ENCODE measurements at places on chromosomes 5 and 9.

- no peak for DNase-seq
Measured at GRCh38 chr9:90868555-90868954, 66.9 kb downstream of the SYK start.

DNA sequence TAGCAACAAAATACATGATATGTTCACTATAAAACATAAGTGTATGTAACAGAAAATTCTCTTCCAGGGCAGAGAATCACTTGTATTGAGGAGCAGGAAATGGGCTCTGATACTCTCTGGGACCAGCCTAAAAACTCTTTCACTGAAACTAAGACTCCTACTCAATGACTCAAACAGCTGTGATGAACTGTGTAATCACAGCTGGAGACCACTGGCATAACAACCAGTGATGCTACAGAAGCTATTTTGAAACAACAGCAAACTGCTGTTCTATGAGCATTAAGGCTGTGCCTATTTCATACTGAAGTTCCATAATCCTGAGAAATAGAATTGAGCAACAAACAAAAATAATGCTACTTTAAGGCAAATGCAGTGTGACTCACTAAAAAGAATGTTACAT is 594.0 kb downstream of the HINT1 start:
- no peak for DNase-seq

DNA sequence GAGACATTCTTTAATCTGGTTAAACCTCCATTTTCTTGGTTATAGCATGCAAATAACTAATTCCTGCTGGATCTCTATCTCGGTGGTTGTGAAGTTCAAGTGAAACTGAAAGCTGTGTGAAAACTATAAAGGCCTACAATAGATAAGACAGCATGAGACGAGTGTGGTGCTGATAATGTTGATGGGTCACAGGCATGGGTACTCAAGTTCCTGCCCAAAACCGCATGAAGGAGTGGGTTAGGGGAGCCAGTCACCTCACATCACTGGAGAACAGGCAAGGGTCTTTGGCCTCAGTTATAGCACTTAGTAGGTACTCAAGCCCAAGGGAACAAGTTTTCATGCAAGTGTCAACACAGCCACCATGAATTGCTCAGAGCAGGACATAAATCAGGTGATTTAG is 16.7 kb downstream of the HMHB1 start:
- DNase-seq: no peak

DNA sequence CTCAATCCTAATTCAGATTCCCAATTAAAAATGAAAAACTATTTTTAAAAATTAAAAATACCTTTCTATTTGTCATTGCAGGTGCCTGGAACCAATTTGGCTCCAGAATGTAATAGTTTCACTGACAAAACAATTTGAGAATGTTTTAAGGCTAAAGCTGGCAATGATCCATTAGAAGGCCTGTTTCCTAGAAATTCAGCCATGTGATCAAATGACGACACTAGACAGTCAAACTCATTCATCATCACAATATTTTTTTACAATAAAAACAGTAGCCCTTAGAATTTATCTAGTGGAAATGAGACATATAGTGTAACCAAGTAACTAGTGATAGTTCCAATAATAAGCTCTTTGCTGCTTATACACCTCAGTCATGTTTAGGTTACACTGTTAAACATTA is 75.4 kb upstream of the MAP3K1 start:
- DNase-seq: no peak

DNA sequence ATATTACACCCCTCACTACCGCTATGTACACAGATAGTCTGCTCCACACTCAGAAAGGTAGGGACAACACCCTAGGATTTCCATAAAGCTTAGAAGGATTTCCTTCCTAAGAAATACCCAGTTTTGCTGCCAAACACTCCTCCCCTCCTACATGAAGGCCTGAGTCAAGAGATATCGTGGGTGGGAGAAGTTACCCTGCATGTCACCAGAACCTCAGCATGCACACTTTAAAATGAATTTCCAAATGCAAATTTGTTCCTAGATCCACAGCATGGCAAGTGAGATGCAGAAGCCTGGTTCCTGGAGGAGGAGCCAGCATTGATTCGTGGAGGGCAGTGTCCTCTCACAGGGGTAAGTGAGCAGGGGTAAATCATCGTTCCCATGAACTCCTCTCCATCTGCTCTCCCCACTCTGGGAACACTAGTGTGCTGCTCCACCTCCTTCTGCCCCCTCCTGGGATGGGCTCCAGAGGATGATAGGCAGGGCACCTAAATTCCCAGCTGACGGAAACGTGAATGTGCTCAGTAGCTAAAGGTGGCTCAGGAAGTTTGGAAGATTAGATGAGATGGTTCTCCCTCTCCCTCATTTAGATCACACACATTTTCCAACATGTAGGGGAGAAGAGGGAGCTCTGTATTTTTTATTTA is 76.7 kb downstream of the PDE4D start:
- no peak for DNase-seq

DNA sequence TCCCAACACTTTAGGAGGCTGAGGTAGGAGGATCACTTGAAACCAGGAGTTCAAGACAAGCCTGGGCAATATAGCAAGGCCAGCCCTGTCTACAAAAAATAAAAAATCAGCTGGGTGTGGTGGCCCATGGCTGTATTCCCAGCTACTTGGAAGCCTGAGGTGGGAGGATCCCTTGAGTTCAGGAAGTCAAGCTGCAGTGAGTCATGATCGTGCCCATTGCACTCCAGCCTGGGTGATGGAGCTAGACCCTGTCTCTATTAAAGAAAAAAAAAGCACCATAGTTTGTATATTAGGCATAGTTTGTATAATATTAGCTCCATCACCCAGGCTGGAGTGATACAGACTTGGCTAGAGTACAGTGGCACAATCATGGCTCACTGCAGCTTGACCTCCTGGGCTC is 9.6 kb upstream of the NME5 start:
- DNase-seq: no peak

DNA sequence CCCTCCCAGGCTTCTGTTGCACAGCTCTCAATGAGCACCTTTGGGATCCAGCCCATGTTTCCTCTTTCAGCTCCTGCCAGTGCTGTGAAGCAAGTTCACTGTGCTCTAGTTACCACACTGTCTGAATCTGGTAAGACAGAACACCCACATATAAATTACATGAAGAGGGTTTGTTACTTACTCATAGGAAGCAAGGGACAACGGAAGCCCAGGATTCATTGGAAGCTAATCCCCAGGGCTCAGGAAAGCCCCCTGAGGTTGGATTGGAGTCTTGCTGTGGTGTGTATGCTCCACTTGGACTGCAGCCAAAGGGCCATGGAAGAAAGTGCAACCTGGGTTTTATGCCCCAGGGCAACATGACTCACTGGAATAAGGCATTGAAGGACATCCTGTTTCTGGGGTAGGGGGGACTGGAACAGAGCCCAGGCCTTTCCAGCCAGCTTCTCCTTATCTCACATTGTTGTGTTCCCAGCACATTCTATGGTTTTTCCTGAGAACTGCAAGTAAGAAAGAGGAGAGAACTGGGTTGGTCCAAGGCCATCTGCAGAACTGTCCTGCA is 15.6 kb upstream of the CLK4 start:
- DNase-seq: no peak

DNA sequence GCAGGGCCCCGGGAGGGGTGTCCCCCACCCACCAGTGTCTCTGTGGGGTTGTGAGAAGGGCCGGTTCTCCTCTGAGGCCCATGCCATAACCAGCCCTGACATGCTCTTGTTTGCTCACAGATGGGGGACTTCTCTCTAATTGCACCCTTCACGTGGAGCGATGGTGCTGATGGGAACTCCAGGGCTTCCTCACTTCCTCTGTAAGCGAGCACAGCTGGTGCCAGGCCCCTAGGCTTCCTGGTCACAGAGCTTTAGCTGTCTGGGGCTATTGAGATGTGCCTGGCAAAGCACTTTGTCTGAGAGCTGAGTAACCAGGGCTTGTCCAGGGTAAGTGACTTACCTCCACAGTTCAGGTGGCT is 36.4 kb downstream of the PHF2 start:
- DNase-seq: no peak

DNA sequence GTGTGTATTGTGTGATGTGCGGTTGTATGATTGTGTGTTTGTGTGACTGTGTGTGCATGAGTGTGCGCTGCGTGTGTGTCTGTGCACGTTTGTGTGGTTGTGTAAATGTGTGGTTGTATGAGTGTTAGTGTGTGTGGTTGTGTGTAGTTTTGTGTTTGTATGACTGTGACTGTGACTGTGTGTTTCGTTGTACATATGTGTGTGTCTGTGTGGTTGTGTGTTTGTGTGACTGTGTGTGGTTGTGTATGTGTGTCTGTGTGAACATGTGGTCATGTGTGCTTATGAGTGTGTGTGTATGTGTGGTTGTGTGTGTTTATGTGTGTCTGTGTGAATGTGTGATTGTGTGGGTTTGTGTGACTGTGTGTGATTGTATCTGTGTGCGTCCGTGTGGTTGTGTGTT is 197.8 kb downstream of the TTLL11 start:
- DNase-seq: no peak

GRCh38 chr5:143279698-143280097 is 123.8 kb downstream of the NR3C1 start:
- no peak for DNase-seq

DNA sequence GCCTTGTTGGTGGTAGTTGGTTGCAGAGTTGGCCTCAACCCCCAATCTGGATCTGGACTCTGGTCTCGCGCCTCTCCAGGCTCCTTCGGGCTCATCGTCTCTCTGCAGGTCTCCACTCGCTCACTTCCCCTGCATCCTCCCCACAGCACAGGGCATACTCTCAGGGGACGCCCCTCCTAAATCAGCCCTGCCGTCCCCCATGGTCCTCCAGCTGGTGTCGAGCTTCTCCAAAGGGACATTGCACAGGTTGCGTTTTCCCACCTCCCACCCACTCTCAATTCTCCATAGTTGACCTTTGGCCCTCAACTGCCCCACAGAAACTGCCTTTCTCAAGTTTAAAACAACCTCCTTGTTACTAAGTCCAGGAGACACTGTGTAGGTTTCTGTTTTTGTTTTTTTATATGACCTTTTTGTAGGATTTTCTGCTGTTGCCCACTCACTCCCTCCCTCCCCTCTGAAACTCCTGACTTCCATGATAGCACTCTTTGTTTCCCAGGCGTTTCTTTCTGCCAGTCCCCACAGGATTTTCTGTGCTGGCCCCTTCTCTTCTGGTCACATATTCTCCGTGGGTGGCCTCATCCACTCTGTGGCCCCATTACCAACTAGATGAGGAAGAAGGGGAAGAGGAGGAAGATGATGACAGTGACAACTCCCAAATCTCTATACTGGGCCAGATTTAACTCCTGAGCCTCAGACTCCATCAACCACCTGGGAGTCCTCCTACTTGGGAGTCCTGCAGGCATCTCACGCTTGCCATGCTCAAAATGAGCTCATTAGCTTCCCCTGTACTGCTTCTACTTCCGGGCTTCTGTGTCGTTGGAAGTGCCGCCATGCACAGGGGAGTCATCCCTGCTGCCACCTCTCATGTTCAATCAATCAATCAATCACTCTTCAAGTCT is 50.3 kb downstream of the ALG2 start:
- DNase-seq: no peak

GRCh38 chr9:120252248-120252647 is 327.7 kb downstream of the CDK5RAP2 start:
- no peak for DNase-seq

- no peak for DNase-seq
Measured at GRCh38 chr9:136138566-136138965, 19.9 kb upstream of the TMEM250 start.

- no peak for DNase-seq
Measured at GRCh38 chr5:120139039-120139438, 325.1 kb upstream of the PRR16 start.

GRCh38 chr9:119375892-119376291 is 6.7 kb upstream of the BRINP1 start:
- no peak for DNase-seq

DNA sequence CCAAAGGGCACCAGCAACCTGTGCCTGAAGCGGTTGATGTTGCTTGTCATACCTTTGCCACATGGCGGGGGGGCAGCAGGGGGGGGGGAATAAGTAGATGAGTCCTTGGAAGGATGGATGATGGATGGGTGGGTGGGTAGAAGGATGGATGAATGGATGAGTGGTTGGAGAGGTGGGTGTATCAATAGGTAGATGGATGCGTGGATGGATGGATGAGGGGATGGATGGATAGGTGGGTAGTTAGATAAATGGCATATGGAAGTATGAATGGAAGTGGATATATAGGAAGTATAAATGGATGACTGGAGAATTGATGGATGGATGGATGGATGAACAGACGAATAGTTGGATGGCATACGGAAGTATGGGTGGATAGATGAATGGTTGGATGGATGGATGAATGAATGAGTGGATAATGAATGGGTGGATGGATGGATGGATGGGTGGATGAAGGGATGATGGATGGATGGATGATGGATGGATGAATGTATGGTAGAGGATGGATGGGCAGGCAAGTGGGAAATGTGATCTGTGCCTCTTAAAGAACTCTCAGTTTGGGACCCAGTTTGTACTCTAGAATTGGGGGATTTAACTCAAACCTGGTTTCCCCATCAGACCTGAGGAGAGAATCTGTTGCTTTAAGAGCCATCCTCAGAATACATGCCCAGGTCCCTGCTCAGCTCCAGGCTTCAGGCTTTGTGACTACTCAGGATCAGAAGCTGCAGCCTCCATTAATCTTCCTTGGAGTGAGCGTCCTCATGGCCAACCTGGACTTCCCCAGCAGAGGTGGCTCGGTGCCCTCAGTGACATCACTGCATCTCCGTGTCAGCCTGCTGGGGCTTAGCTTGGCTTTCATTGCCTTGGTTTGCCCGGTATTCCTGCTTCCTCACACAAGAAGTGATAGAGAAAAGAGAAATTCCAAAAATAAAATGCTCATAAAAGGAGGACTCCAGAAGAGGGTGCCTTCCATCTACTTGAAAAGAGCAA is 27.6 kb upstream of the SUSD3 start:
- no peak for DNase-seq

DNA sequence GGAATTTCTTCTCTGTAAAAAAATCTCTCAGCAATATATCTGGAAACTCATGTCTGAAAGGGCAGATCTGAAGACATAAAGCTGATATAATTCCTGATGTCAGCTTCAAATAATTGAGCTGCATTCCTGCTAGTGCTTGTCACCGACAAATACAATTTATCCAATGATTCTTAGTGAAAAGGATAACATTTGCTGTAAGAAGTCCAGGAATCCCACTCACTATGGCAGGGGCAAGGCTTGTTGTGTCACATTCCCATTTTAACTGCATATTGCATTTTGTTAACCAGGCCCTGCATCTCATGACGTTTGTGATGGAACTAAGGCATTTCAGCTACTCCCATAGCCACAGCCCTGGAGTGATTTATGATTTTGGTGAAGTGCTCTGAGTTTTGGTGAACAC is 160.1 kb upstream of the DAB2 start:
- DNase-seq: no peak

DNA sequence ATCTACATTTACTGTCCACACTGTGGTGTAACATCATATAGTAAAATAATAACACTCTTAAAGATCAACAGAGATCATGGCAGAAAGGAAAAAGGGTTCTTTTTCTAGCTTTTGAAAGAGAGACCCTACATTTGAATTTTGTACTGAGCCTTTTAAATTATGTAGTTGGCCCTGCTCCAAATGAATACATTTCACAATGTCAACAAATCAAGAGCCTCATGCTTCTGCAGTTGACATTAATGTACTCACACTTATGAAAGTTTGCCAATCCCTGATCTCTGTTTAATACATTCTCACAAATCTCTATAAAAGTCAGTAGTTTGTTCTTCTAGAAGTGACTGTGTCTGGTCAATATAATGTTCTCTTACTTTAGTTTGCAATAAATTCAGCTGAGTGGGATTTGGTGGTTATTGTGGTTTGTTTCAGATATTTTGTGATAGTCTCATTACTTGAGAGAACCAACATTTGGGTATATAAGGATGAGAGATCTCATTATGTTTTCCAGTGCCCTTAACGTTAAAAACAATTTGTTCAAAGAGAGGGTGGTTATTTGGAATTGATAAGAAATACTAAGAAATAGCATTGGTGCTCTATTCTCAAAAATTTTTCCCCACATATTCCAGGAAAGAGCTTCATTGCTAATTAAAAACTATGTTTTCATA is 277.8 kb upstream of the FTMT start:
- DNase-seq: no peak

All from sciatic nerve (tissue), 2 donors.